GM04504 (cell line): ENCODE measurements at places on chromosomes 6 and 20.

DNA sequence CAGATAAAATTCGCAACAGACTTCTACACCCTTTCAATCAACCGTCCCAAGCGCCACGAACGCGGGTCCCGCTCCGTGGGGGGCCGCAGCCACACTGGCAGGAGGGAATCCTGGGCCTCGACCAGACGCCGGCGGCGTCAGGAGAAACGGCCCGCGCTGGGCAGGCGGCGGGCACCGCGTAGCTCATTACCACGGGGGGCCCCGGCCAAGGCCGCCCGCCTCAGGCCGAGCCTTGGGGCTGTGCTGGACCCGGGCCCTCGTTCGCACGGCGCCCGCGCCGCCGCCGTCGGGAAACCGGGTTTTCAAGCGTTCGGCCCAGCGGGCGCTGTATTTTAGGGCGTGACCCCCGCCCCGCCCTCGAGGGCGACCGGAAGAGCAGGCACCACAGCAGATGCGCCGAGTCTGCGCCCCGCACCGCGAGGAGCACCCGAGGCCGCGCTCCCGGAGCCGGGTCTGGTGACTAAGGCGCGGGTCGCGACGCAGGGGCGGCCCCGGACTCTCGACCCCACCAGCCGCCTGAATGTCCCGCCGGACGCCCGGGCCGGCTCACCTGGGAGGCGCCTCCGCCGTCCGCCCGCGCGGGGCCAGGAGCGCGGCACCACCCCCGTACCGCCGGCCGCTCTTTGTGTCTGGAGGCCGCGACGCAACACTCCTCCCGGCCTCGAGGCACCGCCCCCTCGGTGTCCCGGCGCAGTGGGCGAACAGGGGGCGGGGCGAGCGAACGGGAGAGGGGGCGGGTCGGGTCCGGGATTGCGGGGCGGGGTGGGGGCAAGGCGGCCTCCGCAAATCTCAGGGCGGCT, at the start of gene NINL:
NINL (minus strand) TSS at position 627 of the 800 bp plus-strand sequence. CDS start 58,944 bp downstream, outside the sequence.
- peak; percentile 28 for DNase-seq

- no peak for DNase-seq
These were observed 125.0 kb downstream of the SLC23A2 start for GRCh38 chr20:4876301-4876700.

DNA sequence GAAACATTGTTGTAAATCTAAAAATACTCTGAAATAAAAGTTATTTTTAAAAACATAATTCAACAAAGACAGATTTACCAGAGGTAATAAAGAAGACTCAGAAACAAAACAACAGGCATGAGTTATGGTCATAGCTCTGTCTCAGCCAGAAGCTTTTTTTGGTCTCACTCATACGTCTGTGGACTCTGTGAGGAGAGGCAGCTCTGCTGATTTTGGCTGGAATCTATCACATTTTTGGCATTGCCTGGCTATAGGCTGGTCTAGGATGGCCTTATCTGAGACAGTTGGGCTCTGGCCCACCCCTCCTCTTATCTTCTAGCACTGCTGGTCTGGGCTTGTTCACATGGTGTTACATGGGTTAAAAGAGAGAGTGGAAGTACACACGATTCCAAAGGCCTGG, 514.0 kb upstream of the BTBD3 start:
- peak; percentile 50 for DNase-seq

- DNase-seq, result peak; percentile 7
These were observed 62.7 kb downstream of the DZANK1 start for GRCh38 chr20:18404172-18404571.

GRCh38 chr6:165722022-165722421, 59.0 kb upstream of the PDE10A start:
- no peak for DNase-seq

DNA sequence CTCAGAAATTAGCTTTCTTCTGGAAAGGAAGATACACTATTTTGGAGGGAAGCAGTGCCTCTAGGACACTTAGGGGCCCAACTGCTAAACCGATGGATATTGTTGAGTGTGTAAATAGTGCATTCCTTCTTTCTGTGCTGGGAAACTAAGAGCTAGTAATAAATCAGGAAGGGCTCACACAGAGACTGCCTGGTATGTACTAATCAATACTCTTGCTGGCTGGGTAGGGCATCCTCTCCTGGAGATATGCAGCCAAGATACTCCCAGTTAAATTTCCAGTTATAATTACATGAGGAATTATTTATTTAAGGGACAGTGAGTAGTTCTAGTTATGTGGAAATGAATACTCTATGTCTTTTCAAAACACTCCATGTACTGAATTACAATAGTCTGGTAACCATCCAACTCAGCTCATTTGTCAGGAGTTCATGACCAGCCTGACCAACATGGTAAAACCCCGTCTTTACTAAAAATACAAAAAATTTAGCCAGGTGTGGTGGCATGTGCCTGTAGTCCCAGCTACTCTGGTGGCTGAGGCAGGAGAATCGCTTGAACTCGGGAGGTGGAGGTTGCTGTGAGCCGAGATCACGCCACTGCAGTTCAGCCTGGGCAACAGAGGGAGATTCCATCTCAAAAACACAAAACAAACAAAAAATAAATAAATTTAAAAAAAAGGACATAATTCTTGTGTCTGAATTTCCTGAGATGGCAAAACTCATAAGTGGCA, 100.0 kb downstream of the OR2B2 start:
- DNase-seq, result no peak

- DNase-seq, result no peak
These were observed 12.5 kb downstream of the UTRN start for GRCh38 chr6:144297511-144298100.

GRCh38 chr6:77853401-77853800, 200.6 kb downstream of the MEI4 start:
- DNase-seq, result no peak

- DNase-seq, result peak; percentile 28
These were observed 7.0 kb downstream of the UBD start for GRCh38 chr6:29552512-29553051.

DNA sequence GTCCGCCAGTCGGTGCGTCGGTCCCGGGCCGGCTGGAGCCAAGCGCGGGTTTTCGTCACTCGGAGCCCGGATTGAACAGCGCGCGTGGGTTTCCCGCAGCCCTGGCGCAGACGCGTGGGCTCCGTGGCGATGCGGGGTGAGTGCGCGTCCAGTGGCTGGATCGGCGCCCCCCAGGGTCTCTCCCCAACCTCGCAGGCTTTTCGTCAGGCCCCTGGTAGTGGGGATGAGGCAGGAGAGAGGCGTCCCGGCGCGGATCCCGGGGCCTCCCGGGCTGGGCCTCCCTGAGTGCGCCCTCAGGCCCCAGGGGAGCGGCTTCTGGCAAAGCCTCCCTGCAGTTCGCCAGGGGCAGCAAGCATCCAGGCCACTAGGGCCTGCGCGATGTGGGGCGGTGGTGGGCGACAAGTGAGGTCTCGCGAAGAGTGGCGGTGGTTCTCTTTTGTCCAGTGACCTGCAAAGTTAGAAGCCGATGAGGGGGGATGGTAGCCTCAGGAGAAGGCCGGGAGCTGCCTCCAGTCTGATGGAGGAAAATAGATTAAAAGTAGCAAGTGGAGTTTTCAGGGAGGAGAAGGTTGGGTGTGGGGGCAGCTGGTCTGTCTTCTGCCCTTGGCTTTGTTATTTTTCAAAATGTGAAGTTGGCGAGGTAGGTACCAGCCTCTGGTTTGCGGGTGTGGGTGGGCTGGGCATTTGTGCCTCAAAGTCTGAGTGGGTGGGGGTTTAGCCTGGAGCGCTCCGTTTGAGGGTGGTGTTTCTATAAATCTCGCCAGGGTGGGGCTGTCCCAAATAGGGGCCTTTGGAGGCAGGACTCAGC, 1.6 kb downstream of the TOX2 start:
- DNase-seq, result no peak

GRCh38 chr6:29142309-29142708, 28.4 kb upstream of the OR2J2 start:
- DNase-seq, result no peak

DNA sequence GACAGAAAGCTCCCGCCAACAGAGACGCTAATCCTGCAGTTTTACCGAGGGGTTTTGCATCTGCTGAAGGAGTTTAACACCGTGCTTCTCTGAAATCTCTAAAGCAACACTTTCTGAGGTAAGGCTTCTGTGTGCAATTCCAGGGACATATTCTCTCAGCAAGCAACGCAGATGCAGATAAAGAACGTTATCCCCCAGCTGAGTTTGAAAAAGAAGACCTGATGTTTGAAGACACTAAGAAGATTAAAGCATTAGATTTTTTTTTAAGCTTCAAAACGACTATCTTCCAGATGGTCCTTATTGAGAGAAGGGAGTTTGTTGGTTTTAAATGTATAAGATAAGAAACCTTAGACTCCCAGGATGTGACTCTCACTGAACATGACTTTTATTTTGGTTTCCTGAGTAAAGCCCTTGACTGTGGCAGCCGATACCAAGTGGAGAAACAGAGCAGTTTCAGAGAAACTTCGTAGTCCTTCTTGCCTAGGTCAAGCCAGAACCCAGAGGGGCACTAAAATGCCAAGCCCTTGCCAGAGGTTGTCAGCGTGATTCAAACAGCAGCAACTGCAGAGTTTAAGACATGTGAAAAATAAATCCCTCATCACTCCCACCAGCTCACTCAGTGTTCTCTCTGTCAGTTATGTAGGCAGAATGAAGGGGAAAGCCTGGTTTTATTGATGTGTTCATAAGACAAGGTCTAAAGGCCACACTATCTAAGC, 353.3 kb upstream of the CNR1 start:
- DNase-seq, result no peak

DNA sequence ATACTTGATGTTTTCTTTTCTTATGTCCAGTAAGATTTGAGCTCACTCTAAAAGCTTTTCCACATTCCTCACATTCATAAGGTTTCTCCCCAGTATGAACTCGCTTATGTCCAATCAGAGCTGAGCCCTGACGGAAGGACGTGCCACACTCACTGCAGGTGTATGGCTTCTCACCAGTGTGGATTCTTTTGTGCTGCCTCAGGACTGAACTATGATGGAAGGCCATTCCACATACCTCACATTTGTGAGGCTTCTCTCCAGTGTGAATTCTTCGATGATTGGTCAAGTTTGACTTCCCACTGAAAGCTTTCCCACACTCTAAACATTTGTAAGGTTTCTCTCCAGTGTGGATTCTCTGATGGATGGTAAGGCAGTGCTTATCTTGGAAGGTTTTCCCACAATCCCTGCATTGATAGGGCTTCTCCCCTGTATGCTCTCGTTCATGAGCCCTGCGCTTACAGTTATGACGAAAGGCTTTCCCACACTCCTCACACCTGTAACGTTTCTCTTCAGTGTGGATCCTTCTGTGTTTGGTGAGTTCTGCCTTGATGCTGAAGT, 9.9 kb downstream of the ZNF311 start:
- DNase-seq, result no peak

GRCh38 chr6:74137911-74138310, 441.9 kb downstream of the CD109 start:
- peak; percentile 76 for DNase-seq

- no peak for DNase-seq
These were observed 141.0 kb downstream of the HACE1 start for GRCh38 chr6:104718672-104719071.

DNA sequence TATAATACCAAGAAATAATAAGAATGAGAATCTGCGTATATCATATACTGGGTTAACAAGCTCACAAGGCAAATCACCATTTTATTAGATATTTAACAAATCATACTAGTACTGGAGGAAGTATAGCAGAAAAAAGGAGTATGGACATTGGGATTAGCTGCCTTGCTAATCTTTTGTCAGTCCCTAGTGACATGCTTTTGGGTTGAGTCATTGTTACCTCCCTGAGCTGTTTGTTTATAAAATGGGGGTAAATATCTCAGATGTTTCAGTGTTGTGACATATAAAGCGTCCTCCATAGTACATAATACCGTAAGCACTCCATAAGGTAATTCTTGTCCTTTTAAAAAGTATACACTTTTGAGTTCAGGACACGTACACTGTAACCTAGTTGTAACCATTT, 107.0 kb downstream of the ESR1 start:
- no peak for DNase-seq

GRCh38 chr6:168029459-168030217, 32.2 kb downstream of the KIF25 start:
- no peak for DNase-seq

DNA sequence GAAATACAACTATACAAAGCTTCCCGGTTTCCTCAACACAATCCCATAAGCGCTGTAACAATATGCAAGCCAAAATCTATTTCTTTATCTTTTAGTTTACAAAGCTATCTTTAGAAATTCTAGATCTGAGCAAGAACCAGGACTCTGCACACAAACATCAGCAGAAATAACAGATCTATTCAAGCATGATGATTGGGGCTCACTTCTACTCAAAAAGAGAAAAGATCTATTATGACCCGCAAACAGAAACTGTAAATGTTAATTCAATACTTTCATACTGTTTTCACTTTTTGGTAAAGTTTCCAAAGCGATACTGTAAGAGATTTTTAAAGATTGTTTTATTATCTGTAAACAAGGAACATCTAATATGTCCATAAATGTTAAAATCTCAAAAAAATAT, 86.6 kb downstream of the SESN1 start:
- no peak for DNase-seq

GRCh38 chr20:11117808-11118528, 444.2 kb upstream of the JAG1 start:
- no peak for DNase-seq

GRCh38 chr6:108648191-108648590, 87.5 kb downstream of the FOXO3 start:
- no peak for DNase-seq
